ENCODE measurements at places on chromosomes 1 and 21.

- DNase-seq: no peak
Measured at GRCh38 chr1:109535971-109536491, 3.6 kb upstream of the GPR61 start.

- no peak for DNase-seq
Measured at GRCh38 chr1:117675907-117676430, 70.1 kb downstream of the TENT5C start.

DNA sequence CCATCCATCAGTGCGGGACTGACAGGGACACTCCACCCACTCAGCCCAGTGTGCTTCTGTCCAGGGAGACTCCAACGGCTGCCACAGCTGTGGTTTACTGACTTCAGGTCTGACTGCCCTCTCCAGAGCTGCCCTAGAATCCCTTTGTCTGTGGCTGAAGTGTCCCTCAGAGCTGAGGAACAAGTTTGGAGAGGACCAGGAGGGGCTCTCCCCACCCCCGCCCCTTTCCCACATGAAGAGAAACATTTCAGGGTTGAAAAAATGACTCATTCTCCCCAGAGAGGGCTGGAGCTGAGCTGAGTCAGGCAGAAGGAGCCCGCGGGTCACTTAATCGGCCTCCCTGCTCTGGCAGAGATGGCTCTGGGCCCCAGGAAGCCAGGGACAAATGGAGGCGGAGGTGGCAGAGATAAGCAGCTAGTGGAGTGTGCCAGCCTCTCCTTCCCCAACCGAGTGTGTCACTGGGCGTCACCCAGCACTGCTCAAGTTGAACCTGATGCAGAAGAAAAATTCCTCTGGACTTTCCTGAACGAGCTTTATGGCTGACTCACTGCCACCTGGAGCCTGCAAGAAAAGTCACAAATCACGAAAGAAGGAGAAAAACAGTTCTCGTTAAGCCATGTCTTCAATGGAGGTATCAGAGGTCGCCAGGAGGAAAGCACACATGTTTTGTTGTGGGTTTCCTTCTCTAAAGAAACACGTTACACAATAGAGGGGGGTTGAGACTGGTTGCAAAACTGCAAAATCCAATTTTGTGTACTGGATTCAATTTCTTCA lies 34.3 kb upstream of the ECE1 start:
- no peak for DNase-seq

GRCh38 chr1:33425900-33426299 lies 5.0 kb downstream of the PHC2 start:
- DNase-seq: no peak

- DNase-seq: no peak
Measured at GRCh38 chr1:228853637-228854036, 118.4 kb downstream of the RHOU start.

GRCh38 chr1:230326971-230327891 lies 98.9 kb downstream of the PGBD5 start:
- no peak for DNase-seq

Data from effector memory CD8-positive, alpha-beta T cell (primary cell).